D341Med (cell line): ENCODE measurements at places on chromosomes 1 and 21.
A peak's percentile ranks its signal among the peaks of the same experiment; 100 is the strongest.

- DNase-seq: peak; percentile 52
Measured at GRCh38 chr1:27306892-27307761, 14.8 kb upstream of the TMEM222 start.

DNA sequence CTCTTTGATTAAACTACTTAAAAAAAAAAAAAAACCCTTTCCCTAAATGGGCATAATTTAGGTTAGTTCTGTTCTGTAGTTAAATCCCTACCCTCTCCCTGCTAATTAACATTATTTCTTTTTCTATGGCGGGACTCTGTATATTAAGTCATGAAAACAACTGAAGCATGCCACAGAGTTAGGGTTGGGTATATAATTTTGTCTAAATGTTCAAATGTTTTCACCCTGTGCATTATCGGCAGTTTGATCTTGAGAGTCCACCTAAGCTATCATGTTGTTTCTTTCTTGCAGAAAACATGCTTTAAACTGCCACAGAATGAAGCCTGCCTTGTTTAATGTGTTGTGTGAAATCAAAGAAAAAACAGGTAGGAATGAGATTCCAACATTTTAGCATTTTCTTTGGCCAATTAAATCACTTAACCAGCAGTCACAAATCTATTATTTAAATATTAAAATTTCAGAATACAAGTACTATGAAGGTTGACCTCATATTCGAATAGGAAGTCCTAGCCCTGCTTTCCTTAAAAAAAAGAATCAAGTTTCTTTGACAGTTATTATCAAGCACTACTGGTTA lies 4.0 kb downstream of the PBX1 start:
- DNase-seq: no peak

DNA sequence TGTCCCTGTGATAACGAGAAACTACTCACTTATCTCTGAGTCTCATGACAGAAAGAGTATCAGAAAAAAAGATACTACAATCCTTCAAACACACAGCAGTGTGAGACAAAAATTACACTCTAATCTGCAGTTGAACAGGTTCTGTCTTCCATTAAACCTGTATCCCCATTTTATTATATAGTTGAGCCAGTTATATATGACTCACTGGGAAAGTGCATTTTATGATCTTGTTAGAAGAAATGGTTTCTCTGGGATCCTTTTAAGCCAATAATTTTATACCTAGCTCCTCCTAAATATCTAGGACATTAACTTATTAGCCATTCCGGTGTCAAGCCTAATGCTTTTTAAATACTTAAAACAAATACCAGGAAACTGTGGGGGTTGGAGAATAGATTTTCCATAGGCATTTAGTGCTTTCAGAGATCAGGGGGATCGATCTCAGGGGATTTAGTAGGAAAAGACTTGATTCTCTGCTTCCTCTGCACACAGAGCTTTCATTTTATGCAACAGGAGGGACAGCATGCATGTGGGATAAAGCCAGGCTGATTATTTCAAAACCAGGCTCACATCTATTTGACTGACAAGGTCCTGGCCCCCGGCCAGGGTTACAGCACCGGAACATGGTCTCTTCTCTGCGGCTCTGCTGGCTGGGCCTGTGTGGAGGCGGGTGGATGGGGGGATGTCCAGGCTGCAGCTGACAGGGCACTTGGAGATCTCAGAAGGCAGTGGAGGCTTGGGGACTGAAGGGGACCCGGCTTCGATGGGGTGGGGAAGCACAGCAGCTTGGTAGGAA lies 310.6 kb downstream of the DISC1 start:
- DNase-seq: peak; percentile 54

DNA sequence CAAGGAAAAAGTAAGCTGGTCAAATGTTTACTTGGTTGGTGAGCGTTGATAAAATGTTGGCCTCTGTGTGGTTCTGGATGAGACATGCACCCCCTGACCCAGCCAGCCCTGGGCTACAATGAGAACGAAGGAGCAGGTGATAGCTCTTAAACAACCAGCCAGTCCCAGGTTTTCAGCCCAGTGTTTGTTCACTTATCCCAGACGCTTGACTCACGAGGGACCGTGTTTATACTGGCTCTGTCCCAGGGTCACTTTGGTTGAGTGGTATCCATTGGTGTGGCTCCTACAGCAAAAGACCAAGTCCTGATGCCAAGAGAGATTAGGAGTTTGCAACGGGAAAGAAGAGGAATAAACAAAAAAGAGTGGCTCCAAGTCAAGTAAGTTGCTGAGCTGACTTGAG lies 86.9 kb downstream of the KCNJ15 start:
- no peak for DNase-seq

- DNase-seq: no peak
Measured at GRCh38 chr1:207112616-207113296, 8.7 kb downstream of the C4BPA start.
